ENCODE measurements at places on chromosomes 16 and 17.

GRCh38 chr16:19936441-19936840 lies 51.8 kb upstream of the GPRC5B start:
- DNase-seq, result no peak

DNA sequence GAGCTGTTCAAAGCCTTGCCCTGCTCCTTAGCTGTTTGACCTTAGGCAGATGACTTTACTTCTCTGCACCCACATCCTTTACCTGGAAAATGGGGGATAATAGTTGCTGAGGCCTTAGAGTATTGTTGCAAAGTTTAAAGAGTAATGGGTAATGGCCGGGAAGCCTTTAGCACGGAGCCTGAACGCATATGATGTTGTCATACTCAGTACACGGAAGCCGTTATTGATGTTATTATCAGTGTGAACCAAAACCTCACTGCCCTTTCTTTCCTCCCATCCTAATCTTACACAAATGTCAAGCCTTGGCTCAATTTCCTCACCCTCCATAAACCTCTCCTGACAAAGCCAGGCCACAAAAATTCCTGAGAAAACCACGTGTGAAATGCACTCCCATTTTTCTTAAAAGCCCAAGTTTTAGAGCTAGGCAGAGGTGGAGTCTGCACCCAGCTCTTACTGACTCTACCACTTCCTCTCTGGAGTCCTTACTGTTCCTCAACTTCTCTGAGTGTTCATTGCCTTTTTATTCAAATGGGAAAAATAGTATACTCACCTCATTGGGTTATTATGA lies 67.3 kb upstream of the CACNG3 start:
- DNase-seq, result no peak

DNA sequence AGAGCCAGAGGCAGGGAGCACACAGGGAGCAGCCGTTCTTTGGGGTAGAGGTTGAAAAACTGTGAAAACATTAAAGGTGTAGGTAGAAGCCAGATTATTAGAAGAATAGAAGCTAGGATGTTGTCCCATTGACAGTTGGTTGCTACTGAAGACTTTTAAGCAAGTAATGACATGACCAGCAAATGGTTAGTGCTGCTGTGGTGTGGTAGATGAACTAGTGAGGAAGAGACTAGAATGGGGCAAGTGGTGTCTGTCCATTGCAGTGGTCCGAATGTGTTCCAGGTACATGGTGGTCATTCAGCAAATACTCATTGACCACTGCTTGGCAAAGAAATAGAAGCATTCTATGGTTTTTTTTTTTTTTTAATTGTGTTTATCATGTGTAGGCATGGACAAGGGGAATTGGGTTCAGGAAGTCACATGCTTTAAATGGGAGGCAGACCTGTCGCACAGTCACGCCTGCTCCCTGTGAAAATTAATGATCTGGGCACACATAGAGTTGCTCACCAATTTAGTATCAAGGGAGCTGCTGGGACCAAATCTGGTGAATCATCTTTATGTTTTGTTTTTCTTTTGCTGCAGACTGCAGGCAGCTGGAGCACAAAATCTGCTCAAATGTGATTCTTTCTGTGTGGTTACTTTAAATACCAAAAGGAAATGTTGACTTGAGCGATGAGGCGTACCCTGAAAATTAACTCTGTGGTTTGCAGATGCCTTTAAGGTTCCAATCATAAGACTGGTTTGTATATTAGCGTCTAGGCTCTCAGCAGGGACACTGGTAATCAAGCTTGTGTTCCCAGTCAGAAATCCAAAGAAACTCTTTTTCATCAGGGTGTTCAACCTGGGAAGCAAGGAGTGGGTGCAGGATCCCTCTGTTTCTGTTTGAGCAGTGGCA lies 30.7 kb downstream of the YPEL2 start:
- DNase-seq, result no peak

- no peak for DNase-seq
These were observed 14.9 kb upstream of the CCR7 start for GRCh38 chr17:40580140-40580539.

DNA sequence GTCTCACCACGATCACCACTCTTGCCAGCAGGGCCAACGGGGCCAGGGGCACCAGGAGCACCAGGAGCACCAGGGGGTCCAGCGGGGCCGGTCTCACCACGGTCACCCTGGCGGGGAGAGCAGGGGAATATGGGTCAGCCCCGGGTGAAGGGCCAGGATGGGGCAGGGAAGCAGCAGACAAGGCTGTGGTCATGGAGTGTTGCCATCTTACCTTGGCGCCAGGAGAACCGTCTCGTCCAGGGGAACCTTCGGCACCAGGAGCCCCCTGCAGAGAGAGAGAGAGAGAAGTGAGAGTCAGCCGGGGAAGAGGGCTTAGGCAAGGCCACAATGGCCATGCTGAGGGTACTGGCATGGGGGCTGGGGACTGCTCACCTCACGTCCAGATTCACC lies 12.9 kb downstream of the COL1A1 start:
- DNase-seq, result no peak

DNA sequence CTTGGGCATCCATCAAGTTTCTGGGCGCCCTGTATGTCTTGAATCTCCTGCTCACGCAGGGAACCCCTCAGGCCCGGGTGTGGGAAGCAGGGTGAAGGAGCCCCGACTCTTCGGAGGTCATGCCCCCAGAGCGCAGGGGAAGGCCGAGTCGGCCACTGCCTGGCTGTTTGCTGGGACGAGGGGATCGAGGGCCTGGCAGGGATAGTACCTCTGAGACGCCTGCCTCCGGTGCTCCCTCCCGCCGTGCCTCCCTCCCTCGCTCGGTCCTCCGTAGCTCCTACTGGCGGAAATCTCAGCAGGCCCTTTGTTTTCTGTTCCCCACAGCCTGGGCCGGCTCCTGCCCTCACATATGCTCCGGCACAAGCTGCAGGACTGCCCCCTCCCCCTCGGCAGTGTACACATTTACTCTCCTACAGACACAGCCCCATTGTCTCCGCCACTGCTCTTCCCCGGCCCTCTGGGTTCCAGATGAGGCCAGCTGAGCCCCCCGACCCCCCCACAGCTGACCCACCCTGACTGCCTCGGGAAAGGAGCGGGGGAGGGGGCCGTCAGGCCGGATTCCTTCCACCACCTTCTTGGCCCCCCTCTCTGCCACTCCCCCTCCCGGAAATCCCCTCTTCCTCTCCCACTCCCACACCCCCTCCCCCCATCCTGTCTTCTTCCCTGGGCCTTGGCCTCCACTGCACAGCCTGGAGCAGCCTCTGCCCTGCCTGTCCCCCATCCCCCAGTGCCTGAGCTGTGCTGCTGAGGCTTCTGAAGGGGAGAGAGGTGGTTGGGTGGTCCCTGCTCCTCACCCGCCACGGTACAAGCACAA lies 1.4 kb downstream of the TRAF4 start:
- no peak for DNase-seq

GRCh38 chr16:17408955-17409441 lies 61.8 kb downstream of the XYLT1 start:
- DNase-seq, result no peak

DNA sequence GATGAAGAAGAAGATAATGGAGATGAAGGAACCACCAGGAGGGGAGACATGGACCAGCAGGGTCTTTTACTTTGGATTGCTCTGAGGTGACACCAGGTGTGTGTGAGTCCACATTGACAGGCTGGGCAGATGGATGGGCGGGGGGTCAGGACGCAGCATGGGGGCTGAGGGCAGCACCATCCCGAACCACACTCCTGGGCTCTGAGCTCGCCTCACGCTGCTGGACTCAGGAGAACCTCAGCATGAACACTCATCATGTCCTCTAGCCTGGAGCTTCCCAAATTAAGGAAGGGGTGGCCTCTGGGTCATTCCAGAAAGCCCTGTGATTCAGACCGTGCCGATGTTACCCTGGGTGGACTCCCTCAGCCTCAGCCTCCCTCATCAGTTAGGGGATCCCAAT lies 50.4 kb upstream of the MAP3K14 start:
- no peak for DNase-seq
